ENCODE measurements at places on chromosomes 1 and 21.

- no peak for DNase-seq
Observed at GRCh38 chr1:198185759-198186158, 29.0 kb downstream of the NEK7 start.

DNA sequence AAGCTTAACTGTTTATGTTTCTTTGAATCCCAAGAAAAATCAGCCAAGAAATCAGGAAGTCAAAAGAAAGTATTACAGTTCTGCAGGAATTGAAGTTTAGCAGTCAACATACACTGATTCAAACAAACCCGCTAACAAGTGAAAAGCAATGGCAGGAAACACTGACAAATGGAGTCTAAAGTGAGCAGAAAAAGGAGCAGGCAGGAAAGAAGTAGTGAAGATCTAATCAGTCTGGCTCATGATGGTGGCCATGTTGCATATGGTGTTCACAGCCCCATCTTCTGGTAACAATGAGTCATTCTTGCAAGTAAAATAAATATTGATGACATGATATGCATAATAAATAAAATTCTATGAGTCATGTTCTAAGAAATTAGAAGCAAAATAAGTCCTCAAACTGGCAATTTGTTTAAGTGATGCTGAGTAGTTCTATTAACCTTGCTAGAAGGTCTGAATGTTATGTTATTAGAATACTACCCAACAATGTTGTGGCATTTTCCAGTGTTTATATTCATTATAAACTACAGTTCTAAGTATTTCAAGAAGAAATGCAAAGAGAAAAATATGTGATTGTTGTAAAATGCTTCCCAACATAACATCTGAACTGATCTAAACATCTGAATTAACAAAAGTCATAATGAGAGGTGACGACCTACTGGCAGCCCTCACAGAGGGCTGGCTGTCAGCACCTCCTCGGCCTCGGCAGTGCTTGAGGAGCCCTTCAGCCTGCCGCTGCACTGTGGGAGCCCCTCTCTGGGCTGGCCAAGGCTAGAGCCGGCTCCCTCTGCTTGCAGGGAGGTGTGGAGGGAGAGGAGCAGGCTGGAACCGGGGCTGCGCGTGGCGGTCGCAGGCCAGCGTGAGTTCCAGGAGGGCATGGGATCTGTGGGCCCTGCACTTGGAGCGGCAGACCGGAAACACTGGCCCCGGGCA lies 5.7 kb upstream of the ACBD6 start:
- DNase-seq, result no peak

DNA sequence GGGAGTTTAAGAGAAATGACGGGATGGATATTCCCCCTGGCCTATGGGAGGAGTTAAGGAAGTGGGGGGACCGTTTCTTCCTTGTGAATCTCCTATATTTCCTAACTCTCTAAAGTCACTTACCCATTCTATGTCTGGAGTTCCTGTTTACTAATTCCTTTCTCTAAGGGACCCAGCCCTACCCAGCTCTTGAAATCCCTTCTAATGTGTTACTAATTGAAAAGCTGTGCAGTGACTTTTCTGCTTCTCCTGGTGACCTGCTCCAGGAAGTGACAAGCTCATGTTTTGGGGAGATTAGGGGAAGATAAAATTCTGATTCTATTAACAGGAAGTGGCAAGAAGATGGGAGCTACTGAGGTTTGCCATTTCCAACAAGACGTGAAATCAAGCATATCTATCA lies 4.0 kb upstream of the SAMSN1 start:
- DNase-seq, result no peak

DNA sequence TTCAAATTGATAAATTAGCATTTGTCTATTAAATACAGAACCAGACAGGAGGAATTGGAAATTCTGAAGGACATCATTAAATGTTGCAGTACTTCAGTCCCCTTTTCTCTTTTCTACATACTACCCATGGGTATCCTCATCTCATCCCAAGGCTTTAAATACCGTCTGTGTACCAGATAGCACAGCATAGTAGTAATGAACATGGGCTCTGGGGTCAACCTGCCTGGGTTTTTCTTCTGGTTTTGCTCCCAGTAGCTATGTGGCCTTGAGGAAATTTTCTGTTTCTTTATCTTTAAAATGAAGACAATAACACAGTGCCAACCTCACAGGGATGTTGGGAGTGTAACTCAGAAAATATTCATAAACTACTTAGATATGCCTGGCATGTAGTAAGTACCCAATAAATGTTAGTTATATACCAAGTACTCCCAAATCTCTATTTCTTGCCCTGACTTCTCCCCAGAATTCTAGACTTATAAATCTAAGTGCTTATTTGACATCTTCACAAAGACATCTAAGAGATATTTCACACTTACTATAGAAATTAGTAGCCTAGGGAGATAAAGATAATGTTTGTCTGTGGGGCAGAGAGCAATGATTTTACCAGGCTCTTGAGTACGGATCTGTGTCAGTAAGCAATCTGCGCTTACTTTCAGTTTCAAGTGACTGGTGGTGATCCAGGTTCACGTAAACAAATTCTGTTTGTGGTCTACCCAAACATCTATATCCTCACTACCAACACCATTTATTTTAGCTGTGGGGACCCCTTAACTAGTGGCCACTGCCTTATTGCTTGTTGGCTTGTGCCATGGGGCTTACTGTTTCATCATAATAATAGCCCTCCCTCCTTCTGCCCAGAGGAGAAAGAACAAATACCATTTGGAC lies 37.3 kb downstream of the VANGL2 start:
- DNase-seq, result no peak

DNA sequence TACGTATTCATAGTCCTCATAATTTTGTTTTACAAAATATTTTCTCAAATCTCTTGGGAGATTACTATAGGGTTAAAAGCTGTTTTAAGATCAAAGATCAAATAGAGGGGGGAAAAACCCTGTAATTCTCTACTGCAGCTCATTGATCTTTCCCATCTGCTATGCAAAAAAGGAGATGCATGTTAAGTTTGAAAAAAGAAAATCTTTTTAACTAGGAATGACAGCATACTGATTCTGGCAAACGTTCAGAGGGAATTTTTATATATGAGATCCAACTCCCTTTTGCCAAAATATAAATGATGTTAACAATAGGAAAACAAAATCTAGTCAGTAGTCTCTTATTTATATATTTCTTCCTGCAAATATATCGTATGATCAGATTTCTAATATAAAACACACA lies 69.1 kb downstream of the SMYD3 start:
- DNase-seq, result no peak

GRCh38 chr1:100234432-100234831 lies 15.2 kb downstream of the DBT start:
- DNase-seq, result no peak

DNA sequence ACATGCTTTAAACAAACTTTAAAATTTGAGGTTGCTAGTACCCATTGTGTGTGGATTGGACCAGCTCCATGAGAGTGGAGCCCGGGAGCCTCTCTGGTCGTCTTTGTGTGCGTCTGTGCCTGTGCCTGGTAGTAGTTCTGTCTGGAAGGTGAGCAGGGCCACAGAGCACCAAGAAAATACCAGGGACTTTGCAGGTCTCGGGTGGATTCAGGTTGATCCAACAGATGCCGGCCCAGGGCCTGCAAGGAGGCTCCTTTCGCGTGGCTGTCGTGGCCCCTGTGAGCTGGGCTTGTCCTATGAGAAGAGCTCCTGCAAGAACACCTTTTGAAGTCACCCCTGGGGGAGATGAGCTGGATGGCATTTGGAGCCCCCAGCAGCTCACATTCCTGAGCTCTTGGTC lies 28.3 kb downstream of the COL18A1 start:
- no peak for DNase-seq

- no peak for DNase-seq
Observed at GRCh38 chr1:205576805-205577761, 54.7 kb downstream of the ELK4 start.

GRCh38 chr1:214523124-214523824 lies 28.1 kb downstream of the PTPN14 start:
- no peak for DNase-seq

GRCh38 chr1:101507547-101507971 lies 270.7 kb downstream of the S1PR1 start:
- DNase-seq, result no peak

DNA sequence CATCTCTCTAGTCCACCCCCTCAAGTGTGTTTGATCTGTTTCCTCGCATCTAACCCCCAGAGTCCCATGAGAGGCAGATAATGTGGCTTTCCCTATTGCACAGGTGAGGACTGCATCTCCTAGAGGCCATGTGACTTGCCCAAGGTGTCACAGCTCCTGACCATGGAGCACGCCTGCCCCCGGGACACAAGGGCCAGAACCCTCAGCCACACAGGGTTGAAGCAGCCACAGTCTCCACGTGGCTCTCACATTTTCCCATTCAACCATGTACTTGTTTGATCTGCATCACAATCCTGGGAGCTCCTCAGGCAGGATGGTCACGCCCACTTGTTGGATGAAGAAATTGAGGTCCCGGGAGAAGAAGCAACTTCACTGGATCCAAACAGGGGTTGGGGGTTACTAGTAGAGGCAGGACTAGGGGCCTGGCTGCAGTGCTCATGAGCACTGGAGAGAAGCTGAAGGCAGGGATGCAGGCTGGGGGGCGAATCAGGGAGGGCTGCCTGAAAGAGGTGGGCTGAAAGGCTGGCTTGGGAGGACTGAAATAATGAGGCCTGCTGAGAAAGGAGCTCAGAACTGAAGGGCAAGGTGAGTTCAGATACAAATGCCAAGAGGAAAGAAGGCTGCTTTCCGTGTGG lies 207.9 kb downstream of the PTPRU start:
- no peak for DNase-seq

DNA sequence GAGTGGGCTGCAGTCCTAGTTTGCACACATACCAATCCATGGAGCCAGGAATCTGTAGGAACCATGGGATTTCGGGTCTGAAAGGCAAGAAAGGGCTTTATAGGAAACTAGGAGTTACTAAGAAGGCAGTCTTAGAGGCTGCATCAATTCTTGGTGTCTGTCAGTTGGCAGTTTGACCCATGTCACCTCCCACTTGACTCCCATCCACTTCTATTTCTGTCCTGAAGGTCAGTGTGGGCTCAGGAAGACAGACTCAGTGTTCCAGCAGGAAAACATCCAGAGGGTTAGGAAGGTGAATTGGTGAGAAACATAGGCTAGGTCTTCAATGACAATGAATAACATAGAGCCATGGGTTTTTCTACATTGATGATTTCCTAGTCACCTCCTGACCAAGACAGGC lies 4.0 kb downstream of the CYP4A11 start:
- DNase-seq, result no peak

DNA sequence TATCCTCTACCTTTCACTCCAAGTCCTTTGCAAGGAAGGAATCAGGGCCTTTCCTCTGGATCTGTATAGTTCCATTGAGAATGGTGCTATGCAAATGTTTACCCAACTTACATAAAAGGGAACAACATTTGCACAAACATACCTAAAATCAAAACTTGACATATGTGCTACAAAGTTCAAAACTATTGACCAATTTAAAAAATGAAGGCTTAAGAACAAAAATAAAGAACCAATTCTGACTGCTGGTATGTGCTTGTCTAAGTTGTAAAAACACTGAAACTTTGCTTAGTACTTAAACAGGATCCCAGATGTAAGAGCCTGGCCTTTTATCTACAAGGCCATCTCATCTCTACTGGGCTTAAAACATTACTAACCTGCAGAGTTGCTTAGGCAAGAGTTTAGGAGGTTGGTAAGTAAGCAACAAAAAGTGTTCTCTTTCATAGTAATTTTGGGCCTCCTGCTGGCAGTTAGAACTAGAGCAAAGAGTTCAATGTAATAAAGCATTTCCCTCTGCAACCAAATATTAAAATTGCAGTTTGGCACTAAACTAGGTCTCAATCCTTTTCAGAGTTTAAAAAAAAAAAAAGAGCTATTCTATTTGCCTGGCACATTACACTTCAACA lies 2.0 kb downstream of the SCMH1 start:
- no peak for DNase-seq

- DNase-seq, result no peak
Observed at GRCh38 chr21:33622253-33622652, 19.3 kb downstream of the CRYZL1 start.

GRCh38 chr1:200351826-200352549 lies 57.8 kb downstream of the ZNF281 start:
- no peak for DNase-seq

GRCh38 chr21:44618504-44618903 lies 6.6 kb downstream of the KRTAP10-8 start:
- no peak for DNase-seq

GRCh38 chr1:216499581-216500272 lies 76.5 kb upstream of the USH2A start:
- DNase-seq, result no peak

DNA sequence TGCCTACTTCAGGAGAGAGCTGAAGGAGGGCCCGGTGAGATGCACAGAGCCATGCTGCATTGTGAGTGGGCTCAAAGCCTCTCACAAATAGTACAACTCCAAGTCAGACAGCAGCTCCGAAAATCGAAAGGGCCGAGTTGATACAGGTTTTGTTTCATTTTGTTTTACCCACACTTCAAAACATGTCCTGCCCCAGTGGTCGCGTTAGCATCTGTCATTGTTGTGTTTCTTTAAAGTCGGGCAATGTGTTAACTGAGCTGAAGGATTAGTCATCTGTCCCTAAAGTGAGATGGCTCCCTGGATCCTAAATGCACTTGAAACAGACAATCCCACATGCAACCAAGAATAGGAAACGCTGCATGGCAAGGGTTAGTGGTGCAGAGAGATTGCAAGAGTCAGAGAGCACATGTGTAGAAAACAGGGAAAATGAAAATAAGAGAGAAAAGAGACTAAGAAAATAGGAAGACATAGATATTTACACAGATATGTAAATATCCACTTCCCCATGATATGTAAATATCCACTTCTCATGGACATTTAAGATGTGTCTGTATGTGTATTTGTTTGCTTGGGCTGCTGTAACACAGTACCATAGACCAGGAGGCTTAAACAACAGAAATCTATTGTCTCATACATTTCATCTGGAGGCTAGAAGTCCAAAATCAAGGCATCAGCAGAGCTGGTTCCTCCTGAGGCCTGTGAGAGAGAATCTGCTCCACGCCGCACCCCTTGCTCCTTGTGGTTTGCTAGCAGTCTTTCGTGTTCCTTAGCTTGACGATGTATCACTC lies 131.4 kb upstream of the RAB4A start:
- DNase-seq, result no peak

- DNase-seq, result no peak
Observed at GRCh38 chr1:104358086-104358485, 608.4 kb downstream of the AMY1C start.

- DNase-seq, result peak; percentile 32
Observed at GRCh38 chr1:202184750-202185460, 8.7 kb upstream of the LGR6 start.

GRCh38 chr1:83619170-83619896 lies 379.6 kb downstream of the TTLL7 start:
- DNase-seq, result no peak

DNA sequence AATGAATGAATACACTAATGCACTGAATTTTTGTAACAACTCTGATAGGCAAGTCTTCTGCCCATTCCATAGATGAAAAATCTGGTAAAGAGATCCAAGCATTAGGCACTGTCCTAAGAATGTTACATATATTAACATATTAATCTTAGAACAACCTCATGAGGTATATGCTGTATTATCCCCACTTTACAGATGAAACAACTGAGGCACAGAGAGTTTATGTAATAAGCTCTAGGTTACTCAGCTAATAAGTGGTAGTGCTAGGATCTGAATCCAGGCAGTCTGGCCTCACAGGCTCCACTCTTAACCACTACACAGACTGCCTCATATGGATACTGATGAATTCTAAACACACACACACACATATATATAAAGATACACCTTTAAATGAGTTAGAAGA lies 52.8 kb downstream of the TRAF5 start:
- no peak for DNase-seq

- no peak for DNase-seq
Observed at GRCh38 chr1:87404296-87404695, 75.6 kb downstream of the LMO4 start.

All from stimulated activated CD8-positive, alpha-beta memory T cell treated with anti-CD3 and anti-CD28 coated beads, Interleukin-15, amount 100 ng/mL, for 4 hours (primary cell).